ENCODE measurements at places on chromosomes 5 and 9.
A peak's percentile ranks its signal among the peaks of the same experiment; 100 is the strongest.

- peak; percentile 51 for DNase-seq
Measured at GRCh38 chr9:137295238-137295811, 6.7 kb downstream of the NRARP start.

GRCh38 chr5:168557389-168557788, 21.8 kb downstream of the PANK3 start:
- no peak for DNase-seq

GRCh38 chr5:148002451-148002850, 61.3 kb upstream of the SPINK5 start:
- no peak for DNase-seq

- no peak for DNase-seq
Measured at GRCh38 chr9:83935276-83935935, 14.2 kb upstream of the KIF27 start.

GRCh38 chr5:135161221-135161620, 127.2 kb upstream of the PITX1 start:
- DNase-seq, result no peak

DNA sequence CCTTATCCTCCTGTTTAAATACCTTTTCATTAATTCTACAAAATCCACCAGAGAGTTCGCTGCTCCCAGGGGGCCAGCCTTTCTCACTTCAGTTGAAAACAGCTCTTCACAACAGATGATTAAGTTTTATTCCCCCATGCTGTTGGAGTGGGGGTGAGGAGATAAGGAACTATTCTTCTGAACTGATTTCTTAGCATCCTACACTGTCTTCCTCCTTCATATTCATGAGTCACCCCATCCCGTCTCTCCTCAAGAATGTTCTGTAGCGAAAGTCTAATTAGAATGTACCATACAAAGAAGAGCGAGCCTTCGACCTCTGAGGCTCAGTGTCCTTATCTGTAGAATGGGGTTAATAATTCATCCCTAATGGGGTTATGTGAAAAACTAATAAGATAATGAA, 138.0 kb downstream of the PIK3R1 start:
- no peak for DNase-seq

GRCh38 chr5:69468631-69469030, 24.0 kb upstream of the OCLN start:
- DNase-seq, result no peak

DNA sequence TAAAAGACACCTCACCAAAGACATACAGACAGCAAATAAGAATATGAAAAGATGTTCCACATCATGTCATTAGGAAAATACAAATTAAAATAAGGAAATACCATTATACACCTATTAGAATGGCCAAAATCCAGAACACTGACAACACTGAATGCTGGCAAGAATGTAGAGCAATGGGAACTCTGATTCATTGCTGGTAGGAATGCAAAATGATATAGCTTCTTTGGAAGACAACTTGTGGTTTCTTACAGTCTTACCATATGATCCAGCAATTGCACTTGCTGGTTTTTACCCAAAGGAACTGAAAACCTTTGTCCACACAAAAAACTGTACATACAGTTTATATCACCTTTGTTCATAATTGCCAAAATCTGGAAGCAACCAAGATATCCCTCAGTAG, 6.5 kb downstream of the TMEM161B start:
- DNase-seq, result no peak

DNA sequence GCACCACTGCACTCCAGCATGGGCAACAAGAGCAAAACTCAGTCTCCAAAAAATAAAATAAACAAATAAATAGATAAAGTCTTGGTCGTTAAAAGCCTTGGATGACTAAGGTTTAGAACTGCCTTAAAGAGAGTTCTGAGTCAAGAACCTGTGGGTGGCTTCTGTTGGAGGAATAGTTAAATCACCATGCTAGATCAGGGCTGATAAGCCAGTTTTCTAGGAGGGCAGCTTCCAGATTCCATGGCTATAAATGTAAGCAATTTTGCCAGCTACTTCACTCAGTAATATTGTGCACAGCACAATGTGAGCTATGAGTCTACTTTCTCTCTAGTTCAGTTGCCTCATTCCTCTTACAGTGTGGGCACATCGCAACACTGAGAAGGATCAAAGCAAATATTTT, 242.1 kb upstream of the NUDT12 start:
- no peak for DNase-seq

DNA sequence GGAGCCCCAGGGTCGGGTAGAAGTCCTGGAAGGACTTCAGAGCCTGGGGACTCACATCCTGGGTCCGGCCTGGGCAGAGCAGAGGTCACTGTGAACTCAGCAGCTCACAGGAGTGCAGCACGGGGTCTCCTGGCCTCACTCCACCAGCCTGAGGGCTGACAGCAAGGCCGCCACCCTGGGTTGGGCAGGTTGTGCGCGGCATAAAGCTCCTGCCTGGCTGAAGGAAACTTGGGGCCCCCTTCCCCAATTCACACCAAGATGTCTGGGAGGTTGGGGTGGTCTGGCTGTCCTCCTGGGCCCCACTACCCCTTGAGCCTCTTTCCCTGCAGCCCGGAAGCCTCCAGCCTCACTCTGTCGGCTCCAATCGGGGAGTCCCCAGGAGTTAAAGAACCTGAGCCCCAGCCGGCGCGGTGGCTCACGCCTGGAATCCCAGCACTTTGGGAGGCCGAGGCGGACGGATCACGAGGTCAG, 2.1 kb downstream of the LCN15 start:
- no peak for DNase-seq

- no peak for DNase-seq
Measured at GRCh38 chr5:90055831-90056328, 353.7 kb downstream of the CETN3 start.

All from stimulated activated CD4-positive, alpha-beta T cell treated with anti-CD3 and anti-CD28 coated beads, Interleukin-4, amount 100 ng/mL, for 48 hours (primary cell).